Right ventricle myocardium inferior (tissue), 1 donor: ENCODE measurements at places on chromosomes 2 and 18.

GRCh38 chr2:238326801-238327365 lies 6.6 kb downstream of the TRAF3IP1 start:
- no peak for DNase-seq

GRCh38 chr2:209619782-209620181 lies 151.8 kb upstream of the UNC80 start:
- no peak for DNase-seq

DNA sequence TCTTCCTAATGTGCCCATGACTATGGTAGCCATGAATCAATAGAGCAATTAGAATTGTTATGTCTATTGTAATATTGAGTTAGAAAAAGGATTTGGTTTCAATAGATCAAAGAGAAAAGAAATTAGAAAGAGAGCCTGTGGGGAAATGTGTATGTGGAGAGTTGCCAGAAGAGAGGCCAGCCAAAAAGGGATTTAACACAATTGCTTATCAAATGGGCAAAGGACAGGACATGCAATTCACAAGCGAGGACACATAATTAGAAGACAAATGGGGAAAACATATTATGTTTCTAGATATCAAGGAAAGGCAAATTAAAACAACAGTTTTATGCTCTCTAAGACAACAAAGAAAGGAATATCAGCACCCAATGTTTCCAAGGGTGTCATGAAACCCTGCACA lies 403.2 kb upstream of the KLHL29 start:
- DNase-seq, result no peak

GRCh38 chr18:58808349-58808748 lies 56.3 kb upstream of the ZNF532 start:
- DNase-seq, result no peak

DNA sequence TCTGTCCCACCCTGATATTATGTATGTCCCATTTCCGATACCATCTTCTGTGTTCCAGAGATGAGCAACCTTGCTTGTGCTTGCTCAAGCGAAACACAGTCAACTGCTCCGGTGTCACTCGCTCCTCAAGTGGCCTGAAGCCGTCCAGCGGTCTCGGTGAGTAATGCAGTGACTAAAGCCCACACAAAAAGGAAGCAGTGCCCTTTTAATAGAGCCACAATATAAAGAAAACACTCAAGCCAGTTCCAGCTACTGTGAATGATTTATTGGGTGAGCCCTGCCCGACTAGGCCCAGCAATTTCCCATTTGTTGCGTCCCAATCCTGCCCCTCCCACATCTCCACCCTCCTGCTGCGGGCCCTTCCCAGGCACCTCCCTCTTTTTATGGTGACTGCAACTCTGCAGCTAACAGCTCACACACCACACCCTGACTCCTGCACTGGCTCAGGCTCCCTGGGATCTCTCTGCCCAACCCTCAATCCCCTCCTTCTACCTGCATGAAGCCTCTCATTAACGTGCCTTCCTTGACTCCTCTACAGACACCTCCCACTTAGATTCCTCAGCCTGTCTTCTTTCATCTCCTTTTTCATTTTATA lies 44.2 kb upstream of the DSC1 start:
- DNase-seq, result peak; percentile 77

DNA sequence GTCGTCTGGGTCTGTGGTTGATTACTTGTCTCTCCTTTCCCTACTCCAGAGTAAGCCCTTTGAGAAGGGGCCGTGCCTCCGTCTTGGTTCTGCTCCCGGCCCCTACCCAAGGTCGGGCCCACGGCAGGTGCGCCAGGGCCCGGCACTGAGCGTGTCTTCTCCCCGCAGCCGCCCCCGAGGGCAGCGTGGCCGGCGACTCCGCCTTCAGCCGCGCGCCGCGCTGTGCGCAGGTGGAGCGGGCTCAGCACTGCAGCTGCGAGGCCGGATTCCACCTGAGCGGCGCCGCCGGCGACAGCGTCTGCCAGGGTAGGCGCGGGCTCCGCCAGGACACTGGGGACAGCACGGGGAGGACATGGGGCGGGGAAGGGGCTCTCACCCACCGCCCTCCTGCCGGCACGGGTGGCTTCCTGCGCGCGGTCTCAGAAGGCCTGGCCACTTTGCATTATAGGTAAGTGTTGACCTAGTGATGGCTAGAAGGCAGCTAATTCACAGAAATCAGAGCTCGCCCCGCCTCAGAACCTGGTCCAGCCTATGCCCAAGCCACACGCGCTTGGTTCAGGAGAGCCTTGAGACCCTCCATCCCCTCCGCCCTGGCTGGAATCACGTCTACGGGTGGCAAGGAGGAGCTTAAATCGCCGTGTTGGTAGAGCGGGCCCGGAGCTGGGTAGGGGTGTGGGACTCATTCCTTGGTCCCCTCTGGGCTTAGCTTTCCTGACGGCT lies 43.5 kb downstream of the FBLN7 start:
- DNase-seq, result no peak

DNA sequence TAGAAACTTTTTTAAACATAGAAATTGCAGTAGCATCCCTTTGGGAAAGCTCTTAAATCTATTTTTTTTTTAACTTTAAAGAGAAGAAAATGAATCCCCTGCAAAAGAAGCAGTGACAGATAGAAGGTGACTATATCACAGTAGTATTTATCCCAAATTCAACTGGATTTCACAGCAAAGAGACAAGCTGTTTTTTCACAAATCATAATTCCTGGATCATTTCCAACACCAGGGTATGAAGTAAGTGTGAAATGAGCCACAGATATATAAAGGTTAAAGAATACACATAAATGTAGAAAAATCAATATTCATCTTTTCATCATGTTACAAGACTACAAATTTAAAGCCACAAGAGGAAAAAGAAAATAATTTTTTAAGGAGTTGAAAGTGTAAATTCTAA lies 1404.9 kb upstream of the NXPH2 start:
- no peak for DNase-seq

DNA sequence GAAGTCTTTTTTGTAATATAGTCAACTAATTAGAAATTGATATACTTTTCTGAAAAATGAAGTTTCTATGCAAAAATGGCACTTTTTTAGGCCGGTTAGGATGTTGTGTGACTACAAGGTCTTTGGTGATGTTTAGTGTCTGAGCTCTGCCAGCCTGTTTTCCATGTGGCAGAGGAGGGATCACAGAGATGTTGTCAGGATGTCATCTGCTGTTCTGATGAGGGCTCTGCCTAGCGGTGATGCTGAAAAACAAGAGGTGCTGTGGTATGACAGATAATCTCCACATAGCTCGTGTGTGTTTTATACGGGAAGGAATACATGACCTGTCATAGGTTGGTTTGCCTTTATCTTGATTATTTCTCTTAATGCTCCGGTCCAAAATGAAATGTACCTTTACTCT lies 12.0 kb upstream of the IAH1 start:
- no peak for DNase-seq

- peak; percentile 78 for DNase-seq
These were observed at the start of gene PLA2R1 for GRCh38 chr2:160062292-160063005. TSS of gene PLA2R1 (minus strand) at chr2:160062615. CDS start at chr2:160062403, 212 bp downstream.

DNA sequence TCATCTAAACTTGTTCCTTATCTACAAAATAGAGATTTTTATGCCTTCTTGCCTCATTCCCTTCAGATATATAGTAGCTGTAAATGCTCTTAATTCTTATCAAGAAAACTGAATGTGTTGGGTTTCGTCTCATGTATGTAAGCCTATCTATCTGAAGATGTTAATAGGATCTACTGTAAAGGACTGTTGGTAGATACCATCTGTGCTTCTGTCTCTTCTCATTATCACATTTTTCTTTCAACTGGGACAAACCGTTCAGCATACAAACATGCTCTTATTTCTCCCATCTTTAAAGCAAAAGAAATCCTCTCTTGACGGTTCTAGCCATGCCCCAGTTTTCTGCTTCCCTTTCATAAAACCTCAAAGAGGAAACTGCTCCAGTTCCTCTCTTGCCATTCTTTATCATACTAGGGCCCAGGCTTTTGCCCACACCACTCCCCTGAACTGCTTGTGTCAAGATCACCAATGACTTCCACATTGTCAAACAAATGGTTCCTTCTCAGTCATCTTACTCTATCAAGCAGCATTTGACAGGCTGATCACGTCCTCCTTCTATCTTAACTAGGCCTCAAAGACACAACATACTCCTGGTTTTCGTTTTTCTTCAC lies 88.7 kb downstream of the ARHGEF33 start:
- DNase-seq, result no peak

DNA sequence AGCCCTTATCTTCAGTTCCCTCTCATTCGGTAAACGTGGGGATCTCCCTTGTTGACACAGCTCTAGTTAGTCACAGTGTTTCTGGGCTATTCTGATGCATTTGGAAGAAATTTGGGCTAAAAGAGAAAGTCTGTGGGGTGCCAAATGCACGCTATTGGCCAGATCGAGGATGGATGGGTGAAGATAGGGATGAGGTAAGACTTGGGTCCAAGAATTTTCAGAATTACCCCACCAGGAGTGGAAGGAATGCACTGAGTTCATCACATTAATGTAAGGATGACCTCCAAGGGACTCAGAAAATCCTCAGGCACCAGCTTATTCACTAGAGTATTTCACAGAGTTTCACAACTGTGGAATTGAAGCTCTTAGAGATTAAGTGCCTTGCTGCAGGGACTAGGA lies 49.3 kb downstream of the NRP2 start:
- no peak for DNase-seq

GRCh38 chr2:119112770-119113488 lies 45.6 kb downstream of the C1QL2 start:
- no peak for DNase-seq

DNA sequence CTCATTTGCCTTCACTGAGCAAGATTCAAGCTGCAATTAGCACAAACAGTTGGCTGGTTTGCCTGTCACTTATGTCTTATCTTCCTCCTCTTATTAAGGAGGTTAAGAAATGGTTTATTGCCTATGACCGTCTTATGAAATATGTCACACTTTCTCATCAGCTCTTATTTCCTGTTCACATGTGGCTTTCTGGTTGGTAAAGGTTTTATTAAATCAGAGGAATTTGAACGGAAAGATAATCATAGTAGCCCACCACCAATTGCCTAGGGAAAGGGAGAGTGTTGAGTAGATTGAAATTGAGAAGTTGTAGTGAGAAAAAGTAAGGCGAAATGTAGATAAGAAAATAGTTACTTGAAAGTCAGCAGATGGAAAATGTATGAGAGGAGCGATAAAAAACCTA lies 4.2 kb upstream of the IL1R1 start:
- DNase-seq, result no peak

DNA sequence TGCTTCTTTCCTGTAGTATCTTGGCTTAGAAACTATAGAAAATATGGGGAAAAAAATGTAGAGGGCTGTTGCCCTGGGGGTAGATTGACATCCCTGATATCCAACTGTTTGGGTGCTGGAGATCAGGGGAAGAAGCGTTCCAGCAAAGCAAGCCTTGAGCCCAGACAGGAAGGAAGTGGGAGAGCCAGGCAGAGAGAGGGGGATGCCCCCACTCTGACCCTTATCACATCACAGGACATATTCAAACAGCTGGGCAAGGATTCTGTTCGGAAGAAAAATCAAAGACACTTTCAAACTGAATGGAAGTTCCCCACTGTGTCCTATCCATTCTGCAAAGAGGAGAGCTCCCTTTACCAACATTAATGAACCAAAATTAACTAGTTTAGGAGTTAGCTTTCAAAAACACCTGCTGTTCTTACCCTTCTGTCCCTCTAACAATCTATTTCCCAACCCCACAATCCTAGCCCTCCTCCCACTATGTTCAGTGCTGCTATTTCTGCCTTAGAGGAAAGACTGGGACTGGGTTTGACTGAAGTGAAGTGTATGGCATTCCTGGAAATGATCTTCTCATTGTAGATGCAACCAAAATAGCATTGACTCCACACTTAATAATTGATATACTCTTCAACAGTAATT lies 16.9 kb upstream of the KCNG3 start:
- no peak for DNase-seq

DNA sequence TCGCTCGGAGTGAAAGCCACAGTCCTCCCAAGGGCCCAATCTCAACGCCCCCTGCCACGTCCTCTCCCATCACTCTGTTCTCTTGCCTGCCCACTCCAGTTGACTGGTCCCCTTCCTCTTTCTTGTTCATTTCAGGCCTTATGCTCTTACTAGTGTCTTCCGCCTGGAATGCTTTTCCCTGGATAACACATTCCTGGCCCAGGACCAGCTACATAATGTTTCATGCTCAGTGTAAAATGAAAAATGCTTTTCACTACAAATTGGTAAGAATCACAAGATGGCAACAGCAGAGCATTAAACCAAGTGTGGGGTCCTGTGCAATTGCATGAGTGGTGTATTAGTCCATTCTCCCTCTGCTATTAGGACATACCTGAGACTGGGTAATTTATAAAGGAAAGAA lies 417.2 kb upstream of the KLHL29 start:
- no peak for DNase-seq

DNA sequence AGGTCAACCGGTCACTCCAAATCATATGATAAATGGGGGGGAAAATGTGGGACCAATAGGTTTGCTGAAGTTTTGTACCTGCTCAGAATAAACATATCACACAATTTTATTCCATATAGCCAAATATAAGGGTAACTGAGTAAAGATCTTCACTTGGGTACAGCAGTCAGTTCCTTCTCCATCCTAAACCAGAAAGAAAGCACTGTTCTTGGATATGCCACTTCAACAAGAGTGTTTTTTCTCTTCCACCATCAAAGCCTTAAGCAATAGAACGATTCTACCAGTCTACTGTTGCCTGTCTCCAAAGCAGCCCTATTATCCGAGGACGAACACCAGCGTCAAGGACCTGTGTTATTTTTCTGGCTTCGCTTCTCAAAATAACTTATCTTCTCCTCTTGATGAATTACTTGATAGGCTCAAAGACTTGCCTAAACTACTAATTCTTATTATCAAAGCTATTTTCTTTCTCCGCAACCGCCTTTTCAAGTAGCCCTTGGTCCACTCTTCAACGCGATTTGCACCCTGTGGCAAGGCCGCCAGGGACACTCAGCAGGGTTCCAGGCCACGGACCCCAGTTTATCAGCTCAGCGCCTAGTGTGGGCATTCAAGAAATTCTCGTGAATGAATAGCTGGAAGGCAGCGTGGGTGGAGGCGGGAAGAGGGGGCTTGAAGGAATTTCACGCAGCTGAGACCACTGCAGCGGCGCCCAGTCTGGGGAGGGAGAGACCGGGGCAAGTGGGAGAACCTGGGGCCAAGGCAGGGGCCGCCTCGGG lies 646 bp downstream of the ALS2 start:
- peak; percentile 83 for DNase-seq

DNA sequence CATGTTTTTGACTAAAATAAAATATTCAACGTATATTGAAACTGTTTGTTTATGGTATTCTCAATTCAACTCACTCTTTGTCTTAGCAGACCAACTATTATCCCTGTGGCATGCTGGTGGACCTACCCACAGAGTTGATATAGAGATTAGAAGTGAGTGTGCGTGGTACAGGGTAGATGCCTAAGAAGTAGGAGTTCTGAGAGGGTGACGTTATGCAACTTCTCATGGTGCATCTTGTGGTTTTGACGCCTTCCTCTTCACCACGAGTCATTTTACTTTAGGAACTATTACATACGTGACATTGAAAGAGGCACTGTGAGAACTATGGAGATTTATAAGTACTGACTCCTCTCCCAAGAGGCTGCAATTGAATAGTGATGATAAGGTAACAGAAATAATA lies 26.6 kb upstream of the NAPG start:
- no peak for DNase-seq

DNA sequence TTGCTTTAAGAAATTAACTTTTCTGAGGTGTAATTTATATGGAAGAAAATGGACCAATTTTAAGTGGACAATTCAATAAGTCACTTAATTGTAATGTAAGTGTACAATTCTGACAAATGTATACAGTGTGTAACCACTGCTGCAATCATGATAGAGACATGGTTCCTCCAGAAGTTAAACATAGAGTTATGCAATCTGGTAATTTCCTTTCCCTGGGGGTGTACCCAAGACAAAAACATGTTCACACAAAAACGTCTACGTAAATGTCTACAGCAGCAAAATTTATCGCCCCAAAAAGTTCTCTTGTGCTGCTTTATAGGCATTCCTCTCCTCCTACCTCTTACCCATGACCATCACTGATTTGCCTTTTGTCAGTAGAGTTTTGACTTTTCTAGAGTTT lies 141.5 kb downstream of the AQP4 start:
- no peak for DNase-seq
